Activated CD4-positive, alpha-beta T cell treated with anti-CD3 and anti-CD28 coated beads, Interleukin-2, Interleukin-4, amounts not matched to agents 100 ng/mL and 50 ng/mL, durations not matched to agents 16 hours and 8 hours (primary cell): ENCODE measurements at places on chromosomes 11 and 22.

GRCh38 chr11:65194564-65194963 lies 12.8 kb downstream of the CAPN1 start:
- no peak for DNase-seq

GRCh38 chr22:40714499-40715337 lies 35.4 kb downstream of the MCHR1 start:
- no peak for DNase-seq

DNA sequence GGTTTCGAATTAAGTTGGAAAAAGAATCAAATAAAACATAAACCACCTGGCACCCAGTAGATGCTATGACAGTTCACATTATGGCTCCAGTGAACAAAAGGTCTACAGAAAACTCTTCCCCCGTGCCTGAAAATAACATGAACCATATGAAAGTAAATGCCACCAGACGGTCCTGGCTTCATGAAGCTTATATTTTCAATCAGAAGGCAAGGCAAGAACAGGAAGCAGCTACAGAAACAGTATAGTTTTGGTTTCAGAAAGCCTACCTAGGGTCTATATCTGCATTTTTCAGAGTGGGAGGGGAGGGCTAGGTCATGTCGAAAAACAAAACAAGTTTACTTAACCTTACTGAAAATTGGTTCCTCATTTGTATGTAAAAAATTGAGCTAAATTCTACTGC lies 9.8 kb downstream of the RAB30 start:
- no peak for DNase-seq

- DNase-seq = peak; percentile 86
Observed at GRCh38 chr11:12673924-12674570, at the start of gene TEAD1. Gene TEAD1, plus strand, starts transcription at chr11:12674421.

DNA sequence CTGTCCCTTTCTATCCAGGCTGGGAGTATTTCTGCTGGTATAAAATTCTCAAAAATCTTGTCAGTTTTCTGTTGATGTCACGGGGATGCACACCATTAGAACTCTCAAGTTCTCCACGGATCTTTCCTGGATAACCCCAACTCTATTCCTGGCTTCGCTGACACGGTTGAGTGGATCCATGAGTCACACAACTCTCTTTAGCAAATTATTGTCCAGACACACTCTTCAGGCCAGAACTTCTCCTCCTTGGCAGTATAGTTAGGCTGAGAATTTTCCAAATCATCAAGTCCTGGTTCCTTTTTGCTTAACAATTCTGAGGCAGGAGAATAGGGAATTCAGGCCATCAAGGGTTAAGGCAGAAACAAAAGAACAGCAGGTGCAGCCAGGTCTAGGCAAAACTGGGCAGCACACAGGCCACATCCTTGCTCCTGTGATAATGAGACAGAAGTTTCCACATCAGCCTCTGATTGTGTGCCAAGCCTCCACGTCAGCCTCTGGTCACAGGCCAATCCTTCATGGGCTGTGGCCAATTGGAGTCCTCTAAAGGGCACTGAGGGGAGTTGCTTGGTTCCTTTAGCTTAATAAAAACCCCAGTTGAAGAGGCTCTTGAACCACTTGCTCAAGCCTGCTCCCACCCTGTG lies 5.7 kb upstream of the ACAT1 start:
- no peak for DNase-seq

DNA sequence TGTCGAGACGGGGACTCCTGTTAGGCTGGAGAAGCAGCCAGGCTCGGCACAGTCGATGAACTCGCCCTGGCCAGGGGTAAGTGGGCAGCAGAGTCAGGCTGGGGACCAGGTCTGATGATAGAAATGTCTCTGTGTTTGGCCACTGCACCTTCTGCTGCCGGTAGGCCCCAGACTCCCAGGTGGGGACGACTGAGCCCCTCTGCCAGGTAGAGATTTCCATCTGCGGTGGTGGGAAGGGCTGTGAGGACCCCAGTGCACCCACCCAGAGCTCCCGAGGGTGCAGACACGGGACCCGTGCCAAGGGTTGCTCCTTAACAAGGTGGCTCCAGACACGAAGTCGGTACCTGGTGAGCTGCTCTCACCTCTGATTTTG lies 862.5 kb downstream of the TBC1D22A start:
- DNase-seq = no peak

DNA sequence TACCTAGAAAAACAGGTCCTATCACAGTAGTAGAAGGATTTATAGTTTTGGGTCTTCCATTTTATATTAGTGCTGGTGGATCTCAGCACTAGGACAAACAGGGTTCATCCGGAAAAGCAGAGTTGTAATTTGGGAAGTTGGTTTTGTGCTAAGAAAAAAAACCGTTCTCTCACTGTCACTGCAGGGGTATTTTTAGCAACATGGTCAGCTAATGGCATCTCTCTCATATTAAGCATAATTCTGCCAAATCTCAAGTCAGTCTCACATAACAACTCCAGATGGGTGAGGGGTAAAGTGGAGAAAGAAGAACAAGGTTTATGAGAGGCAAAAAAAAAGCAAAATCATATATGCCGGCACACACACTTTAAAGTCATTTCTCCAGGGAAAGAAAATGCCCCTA lies 51.6 kb upstream of the GDPD4 start:
- DNase-seq = no peak

DNA sequence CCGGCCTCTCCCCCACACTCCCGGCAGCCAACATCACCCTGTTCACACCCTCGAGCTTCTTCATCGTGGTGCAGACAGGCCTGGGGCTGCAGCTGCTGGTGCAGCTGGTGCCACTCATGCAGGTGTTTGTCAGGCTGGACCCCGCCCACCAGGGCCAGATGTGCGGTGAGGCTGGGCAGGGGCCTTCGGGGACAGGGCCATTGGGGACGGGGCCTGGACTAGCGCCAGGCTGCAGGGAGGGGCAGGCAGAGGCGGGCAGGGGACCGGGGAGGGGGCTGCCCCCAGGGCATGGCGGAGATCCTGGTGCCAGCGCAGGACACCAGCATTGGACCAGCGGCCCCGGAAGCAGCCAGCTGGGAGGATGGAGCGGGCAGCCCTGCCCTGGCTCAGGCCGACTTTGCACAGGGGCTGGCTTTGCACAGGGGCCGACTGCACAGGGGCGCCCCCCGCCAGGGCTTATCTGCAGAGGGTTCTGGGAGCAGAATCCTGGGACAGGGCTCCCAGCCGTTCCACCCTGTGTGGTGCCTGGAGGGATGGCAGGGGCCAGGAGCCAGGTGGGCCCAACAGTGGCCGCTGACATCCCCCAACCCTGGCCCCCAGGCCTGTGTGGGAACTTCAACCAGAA lies 8.6 kb downstream of the MUC5B start:
- DNase-seq = no peak

GRCh38 chr11:70201882-70202861 lies 924 bp upstream of the FADD start:
- DNase-seq = no peak
